HCT116 (cell line): ENCODE measurements at places on chromosomes 6 and 20. TPM values are rescaled to one million over a fixed set of nuclear protein-coding genes. Genes with fewer than 3 reads are reported as not detected.

GRCh38 chr6:84361372-84362192 is 134.1 kb upstream of the CEP162 start:
- no peak for DNase-seq

GRCh38 chr6:155493694-155494143 is 38.1 kb upstream of the NOX3 start:
- peak; percentile 85 for DNase-seq

DNA sequence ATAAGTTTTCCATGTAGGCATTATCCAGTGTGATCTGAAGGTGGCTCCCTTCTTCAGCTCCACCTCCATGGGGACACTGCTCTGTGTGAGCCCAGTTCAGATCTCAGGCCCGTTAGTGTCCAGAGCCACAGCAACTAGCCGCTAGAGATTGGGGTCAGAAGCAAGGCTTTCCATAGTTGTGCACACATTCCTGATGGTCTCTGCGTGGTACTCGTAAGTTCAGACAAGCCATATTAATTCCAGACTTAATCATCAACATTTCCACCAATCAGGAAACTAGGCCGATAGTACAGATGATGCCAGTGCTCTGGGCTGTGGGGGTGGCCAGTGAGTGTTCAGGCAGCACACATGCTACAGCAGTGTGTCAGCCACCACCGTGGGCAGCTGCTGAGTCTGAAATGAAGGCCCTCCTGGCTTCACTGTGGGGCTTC is 17.5 kb upstream of the SYNCRIP start:
- DNase-seq = peak; percentile 72

GRCh38 chr20:41249411-41250281 is 67.9 kb downstream of the ZHX3 start:
- no peak for DNase-seq

- DNase-seq = no peak
Observed at GRCh38 chr6:77607004-77607403, 45.8 kb upstream of the MEI4 start.

DNA sequence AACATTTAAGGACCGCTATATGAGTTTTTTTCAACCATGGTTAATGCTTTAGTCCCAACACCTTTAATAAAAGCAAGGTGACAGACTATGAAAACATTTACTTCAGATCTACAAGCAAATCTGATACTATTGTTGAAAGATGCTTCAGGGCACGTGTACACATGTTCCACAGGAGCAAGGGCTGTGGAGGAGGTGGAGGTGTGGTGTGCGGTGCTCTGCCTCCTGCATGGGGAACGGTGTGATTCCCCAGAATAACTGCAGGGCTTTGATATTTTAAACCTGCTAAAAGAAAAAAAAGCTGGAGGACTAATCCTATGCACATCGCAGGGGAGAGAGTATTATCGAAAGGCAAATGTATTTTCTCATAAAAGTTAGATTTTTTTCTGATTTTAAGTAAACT is 188.1 kb upstream of the CEP162 start:
- no peak for DNase-seq

- DNase-seq = no peak
Observed at GRCh38 chr6:24574809-24575208, 71.2 kb downstream of the KIAA0319 start.

GRCh38 chr6:44219053-44219814 is 2.5 kb downstream of the MYMX start:
- DNase-seq = no peak

- DNase-seq = no peak
Observed at GRCh38 chr6:133999305-133999704, 46.3 kb downstream of the TBPL1 start.

DNA sequence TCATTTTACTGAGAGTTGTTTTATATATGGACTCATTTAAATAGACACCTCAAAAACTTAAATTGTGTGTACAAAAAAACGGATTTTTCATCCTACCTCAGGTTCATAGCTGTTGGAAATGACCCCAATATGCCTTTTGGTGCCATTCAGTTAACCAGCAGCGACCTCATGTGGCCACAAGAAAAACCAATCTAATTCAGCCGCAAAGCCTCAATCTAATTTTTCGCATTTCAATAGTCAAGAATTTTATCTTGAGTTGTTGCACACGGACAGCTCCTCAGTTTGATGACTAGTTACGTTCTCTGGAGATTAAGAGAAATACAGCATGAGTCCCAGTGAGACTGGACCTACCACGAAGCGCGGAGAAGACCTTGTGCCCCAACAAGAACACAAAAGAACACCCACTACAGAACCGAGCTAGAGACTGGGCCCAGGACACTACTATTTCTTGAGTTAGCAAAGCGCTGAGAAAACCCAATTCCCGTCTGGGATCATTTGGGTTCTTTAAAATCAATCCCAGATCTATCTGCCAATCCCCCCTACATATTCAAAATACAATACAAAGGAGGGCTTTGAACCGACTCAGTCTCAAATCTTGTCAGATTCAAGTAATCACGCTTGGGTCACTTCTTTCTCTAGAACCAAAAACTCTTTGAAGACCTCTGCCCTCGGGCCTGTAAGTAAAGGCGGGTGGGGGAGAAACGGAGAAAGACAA is 1.1 kb downstream of the TCP11 start:
- peak; percentile 50 for DNase-seq

- no peak for DNase-seq
Observed at GRCh38 chr6:168101590-168102314, 22.7 kb upstream of the FRMD1 start.

Gene IPCEF1
- 0.32 TPM for total RNA-seq

Gene ELOVL4
- not detected for total RNA-seq

Gene PSORS1C1
- 9.8 TPM for total RNA-seq

Gene CTAGE9
- not detected for total RNA-seq

Gene PPT2
- total RNA-seq = 21.0 TPM

Gene UNC93A
- total RNA-seq = not detected

Gene GDAP1L1
- total RNA-seq = not detected

Gene ADGRF1
- total RNA-seq = 39.6 TPM
